ENCODE measurements at places on chromosomes 7 and 10.
A peak's percentile ranks its signal among the peaks of the same experiment; 100 is the strongest.

GRCh38 chr7:122736183-122736582 lies 33.5 kb upstream of the RNF148 start:
- peak; percentile 10 for DNase-seq

DNA sequence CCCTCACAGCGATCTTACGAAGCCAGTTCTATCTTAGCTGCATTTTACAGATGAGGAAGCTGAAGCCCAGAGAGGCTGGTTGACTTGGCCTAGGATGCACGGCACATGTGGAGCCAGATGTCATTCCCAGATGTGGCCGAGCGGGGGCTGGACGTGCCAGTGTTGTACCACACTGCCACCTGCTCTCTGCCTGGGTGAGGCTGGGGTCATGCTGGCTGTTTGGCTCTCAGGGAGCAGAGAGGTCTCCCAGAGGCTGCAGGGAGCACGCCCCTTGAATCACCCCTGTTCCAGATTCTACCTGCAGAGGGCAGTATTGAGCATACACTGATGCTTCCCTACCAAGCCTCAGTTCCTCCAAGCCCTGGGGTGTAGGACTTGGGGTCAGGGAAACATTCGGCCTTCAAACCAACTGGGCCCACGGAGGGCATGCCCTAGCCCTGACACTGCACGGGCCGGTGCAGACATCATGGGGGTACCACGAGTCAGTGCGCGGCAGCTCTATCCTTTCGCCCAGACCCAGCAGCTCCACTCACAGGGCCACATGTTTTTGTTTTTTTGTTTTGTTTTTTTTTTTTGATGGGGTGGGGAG lies 3.8 kb upstream of the GTF2IRD1 start:
- DNase-seq, result peak; percentile 65

- DNase-seq, result no peak
Measured at GRCh38 chr7:33044986-33045385, 17.6 kb downstream of the NT5C3A start.

DNA sequence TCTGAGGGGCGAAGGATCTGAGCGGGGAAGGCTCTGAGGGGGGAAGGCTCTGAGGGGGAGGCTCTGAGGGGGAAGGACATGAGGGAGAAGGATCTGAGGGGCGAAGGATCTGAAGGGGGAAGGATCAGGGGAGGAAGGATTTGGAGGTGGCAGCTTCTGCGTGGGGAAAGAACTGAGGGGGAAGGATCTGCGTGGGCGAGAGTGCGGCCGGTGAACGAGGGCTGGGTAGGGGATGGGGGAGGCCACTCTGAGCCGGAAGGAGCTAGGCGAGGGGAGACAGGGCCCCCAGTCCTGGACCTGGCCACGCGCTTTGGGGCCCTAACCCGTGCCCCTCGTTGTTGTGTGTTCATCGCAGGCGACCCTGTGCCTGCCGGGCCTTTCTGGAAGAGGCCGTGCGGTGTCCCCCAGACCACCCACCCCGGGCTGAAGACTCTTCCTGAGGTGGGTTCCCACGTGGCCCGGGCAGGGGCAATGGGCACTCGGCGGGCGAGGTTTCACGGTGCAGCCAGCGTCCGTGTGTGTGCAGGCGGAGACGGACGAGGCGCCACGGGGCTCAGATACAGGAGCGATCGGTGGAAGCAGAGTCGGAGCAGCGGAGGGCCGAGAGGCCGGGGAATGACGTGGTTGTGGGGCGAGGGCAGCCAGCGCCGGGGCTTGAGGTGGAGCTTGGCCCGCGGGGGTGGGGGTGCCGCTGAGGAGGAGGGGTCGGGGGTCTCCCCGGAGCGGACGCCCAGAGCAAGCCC lies 2.0 kb downstream of the CALY start:
- DNase-seq, result no peak

DNA sequence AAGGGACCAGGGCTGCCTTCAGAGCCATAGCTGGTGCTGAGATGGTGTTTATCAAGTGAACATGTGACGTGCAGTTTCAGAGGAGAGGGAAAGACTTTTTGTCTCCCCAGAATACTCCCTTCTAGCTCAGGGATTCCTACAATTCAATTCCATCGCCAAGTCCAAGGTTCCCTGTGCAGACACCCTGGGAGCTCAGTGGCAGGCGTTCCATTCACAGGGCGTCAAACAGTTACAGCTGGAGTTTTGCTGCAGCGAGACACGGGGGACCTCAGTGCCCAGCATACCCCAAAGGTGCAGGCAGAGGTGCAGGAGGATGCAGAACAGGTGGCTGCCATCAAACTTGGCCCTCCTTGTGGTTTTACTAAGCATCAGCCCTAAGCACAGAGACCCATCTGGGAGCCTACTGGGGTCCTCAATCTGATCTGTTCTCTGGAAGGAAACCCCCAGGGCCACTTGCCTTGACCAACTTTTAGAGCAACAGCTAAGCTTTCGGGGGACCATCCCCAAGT lies 846 bp upstream of the CALML5 start:
- DNase-seq, result no peak

- DNase-seq, result no peak
Measured at GRCh38 chr7:43695365-43695764, 34.0 kb downstream of the COA1 start.

DNA sequence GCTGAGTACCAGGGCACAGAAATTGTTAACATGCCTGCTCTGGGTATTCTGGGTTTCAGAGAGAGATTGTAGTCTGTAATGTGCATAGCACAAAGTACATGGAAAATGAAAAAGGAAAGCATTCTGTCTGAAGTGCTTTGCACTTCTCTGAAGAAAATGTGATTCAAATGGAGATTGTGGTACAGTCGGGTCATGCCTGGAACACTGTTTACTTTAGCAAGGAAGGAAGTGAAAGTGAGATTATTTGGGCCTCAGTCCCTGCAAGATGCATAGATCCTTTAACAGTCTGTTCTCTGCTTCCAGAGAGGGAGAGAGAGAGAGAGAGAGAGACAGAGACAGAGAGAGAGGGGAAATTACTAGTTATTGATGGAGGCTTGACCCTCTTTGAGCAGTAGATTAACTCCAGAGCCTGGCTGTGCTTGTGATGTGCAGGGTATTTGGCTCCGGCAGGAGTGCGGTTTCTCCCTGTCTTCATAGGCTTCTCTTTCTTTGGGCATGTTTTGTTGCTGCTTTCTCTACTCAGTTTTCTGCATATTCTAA lies 5.4 kb downstream of the VWC2 start:
- no peak for DNase-seq

DNA sequence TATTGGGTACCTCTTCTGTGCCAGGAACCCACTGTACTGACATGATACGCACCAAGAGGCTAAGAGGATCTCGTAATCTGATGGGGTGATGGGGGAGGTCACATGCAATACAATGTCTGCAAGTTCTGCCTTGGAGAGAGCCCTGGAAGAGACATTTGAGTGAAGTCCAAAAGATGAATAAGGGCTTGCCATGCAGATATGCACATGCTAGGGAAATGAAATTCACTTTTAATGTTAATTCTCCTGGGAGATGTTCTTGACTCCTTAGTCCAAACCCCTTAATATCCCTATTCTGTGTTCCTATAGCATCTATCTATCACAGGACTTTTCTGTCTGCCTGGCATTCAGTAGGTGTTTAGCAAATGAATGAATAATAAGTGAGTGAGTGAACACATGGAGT lies 54.0 kb upstream of the GLCCI1 start:
- no peak for DNase-seq

DNA sequence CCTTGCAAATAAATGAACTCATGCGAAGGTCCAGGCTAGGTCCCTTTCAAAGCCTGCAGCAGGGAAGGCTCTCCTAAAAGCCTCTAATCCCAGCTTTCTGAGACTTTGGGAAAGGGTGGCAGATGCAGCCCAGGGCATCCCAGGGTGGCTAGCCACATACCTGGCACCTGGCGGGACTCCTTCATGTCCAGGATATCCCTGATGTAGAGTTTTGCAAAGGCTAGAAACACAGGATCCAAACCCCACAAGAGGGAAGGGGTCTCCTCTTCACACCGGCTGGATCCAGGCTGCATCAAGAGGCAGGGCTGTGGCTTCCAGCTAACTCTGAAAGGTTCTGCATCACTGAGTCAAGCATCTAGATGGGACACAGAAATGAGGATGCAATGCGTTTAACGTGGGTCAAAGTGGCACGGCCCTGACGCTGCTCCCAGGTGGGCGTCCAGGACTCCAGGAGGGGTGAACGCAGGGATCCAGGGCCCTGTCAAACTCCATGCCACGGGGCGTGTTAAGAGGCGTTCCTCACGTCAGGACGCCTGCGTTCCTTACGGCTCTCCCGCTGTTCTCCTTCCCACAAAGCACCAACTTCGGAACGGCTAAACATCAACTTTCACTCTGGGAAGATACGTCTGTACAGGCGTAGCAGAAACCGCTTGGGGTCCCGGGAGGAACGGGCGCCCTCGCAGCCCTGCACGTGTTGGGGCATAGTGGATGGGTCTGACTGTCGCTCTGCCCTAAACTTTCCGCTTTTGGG lies 507 bp downstream of the STN1 start:
- peak; percentile 66 for DNase-seq

DNA sequence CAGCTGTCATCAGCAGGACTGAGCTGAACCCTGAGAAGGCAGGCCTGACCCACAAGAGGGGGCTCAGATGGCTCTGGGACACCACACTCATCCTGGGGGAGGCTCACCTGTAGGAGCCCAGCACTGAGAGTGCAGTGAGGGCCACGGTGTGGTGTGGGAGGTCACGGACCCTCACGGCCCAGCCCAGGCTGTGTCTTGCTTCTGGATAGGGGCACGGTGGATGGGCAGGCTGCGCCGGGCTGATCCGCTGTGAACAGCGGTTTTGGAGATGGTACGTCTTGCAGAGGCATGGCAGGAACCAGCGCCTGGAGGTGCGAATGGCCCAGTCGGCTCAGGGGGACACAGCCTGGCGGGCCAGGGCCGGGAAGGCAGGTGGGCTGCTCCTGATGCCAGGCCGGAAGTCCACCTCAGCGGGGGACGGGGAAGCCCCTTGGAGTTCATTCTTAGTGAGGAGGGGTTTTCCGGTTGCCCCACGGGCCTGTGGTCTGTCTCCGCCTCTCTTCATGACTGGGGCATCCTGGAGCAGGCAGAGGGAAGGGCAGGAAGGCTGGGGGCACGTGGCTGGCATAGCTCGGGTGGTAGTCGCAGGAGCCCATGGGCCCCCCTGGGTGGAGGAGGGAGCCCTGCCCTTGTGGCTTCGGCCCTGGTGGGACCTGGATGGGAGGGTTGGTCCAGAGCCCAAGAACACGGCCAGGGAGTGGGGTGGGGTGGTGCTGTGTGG lies 112.5 kb downstream of the UNCX start:
- no peak for DNase-seq

GRCh38 chr7:110719741-110720140 lies 371.2 kb upstream of the LRRN3 start:
- no peak for DNase-seq

GRCh38 chr7:12607134-12607533 lies 36.6 kb downstream of the SCIN start:
- no peak for DNase-seq

GRCh38 chr10:87656431-87657072 lies 3.1 kb upstream of the PAPSS2 start:
- peak; percentile 76 for DNase-seq

Data from lung microvascular endothelial cell (primary cell).